ENCODE measurements at places on chromosomes 6 and 20.

DNA sequence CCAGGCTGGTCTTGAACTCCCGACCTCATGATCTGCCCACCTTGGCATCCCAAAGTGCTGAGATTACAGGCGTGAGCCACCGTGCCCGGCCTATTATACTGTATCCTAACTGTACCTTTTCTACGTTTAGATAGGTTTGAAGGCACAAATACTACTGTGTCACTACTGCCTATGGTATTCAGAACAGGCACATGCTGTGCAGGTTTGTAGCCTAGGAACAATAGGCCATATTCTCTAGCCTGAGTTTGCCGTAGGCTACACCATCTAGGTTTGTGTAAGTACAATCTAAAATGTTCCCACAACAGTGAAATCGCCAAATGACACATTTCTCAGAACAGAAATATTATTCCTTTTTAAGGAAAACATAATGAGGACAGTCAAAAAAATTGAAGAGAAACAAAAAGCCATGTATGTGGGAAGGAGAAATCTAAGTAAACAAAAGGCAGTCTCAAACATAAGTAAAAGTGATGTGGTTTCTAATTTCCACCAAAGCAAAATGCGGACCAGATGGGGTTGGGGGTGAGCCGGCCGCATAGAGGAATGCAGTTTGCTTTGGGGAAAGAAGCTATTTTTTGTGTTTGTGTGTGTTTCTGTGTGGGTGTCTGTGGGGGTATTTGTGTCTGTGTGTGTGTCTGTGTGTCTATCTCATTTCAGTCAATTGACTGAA is 192.6 kb upstream of the SALL4 start:
- no peak for DNase-seq

GRCh38 chr20:50138479-50139393 is 14.8 kb downstream of the PEDS1 start:
- DNase-seq, result no peak

GRCh38 chr6:4188801-4189200 is 53.4 kb upstream of the ECI2 start:
- no peak for DNase-seq

DNA sequence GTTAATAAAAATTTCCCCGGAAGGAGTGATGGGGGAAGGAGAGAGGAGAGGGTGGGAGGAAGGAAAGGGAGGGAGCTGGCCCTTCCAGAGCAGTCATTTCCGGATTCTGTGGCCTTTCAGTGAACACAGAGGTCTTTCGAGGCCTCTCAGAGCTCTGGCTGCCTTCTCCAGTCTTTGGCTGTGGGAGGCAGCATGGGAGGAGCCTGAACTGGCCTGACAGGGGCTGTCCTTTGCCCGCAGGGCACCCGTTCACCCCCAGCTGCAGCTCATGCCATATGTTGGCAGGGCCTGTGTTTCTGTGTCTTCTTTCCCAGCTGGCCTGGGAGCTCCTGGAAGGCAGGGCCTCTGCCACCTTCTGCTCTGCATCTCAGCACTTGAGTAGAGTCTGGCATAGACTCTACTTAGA is 95.5 kb downstream of the PPP1R14C start:
- DNase-seq, result no peak

GRCh38 chr6:150079604-150080003 is 10.7 kb upstream of the ULBP3 start:
- no peak for DNase-seq

GRCh38 chr20:38499366-38499765 is 26.7 kb downstream of the RALGAPB start:
- no peak for DNase-seq

DNA sequence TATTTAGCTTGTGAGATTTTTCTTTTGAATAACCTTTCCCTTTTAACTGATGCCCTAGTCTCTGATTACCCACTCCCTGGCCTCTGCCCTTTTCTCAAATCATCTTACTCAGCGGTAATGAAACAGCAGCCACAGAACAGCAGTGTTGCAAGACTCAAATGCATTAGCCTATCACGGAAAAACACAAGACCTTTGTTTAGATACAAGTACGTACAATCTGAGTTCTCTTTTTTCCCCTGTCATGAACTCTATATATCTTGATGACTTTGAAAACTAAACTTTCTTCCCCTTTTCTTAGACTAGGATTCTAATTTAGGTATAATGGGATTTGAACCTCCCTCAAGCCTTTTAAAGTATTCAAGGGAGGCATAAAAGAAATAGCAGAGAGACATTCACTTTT is 1034.9 kb downstream of the EYS start:
- DNase-seq, result no peak

DNA sequence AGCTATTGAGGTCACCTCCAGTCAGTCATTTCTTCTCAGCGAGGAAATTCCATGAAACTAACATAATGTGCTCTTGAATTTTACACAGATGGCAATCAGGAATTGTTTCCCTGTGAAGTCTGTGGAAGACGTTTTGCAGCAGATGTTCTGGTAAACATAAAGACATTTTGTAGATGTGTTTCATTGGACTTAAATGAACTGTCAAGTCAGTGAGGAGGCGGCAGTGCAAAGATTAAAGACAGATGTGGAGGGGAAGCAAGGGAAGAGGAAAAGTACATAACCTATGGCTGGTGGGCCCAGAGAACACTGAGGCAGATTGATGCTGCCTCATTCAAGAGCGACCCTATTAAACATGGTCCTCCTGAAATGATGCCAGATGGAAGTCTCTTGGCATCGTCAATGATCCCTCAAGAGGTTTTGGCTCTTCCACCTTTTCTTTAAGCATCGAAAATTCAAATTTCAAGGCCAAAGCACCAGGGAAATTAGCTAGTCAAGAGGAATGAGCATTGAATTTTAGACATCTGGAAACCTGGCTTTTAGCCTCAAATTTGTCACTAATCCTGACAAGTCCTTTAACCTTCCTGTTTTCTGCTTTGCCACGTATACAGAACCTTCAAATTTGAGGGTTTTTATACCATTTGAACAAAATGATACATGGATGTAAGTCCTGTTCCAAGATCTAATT is 20.1 kb downstream of the ZC2HC1B start:
- DNase-seq, result no peak

GRCh38 chr6:27145731-27146455 is 101.6 kb upstream of the PRSS16 start:
- no peak for DNase-seq

DNA sequence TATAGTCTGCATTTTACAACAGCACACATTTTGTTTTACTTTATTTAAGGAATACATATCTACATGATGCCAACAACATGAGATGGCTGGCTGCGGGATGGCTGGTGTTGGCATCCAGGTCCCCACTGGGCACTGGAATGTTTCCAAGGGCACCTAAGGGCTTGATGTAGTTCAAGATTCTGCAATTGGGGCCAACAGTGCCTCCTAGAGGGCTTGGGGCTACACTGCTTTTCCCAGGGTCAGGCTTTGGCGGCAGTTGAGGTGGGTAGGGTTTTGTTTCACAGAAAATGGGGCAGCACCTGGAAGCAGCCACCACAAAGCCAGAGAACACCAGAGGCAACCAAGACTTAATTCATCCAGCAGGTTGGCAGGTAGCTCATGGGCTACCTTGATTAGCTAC is 202.2 kb upstream of the PRND start:
- no peak for DNase-seq

DNA sequence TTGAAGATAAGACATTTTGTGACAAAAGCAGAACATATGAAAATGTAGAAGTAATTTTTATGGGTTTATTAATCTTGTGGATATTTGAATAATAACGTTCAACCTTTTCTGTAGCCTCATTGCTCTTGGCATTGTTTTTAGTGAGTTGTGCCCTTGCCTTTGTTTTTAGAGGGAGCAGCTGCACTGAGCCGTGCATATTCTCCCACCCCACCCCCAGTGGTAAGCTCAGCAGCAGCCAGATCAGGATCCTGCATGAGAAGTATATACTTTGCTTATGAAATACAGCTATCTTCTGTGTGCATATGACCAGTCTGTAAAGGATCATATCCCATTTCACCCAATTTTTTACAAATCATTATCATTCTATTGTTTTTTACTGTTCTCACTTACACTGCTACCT is 184.2 kb downstream of the COL9A1 start:
- no peak for DNase-seq

- DNase-seq, result no peak
These were observed 8.9 kb downstream of the ATXN1 start for GRCh38 chr6:16752206-16752866.

- DNase-seq, result no peak
These were observed 35.7 kb downstream of the ITPR3 start for GRCh38 chr6:33656844-33657243.

DNA sequence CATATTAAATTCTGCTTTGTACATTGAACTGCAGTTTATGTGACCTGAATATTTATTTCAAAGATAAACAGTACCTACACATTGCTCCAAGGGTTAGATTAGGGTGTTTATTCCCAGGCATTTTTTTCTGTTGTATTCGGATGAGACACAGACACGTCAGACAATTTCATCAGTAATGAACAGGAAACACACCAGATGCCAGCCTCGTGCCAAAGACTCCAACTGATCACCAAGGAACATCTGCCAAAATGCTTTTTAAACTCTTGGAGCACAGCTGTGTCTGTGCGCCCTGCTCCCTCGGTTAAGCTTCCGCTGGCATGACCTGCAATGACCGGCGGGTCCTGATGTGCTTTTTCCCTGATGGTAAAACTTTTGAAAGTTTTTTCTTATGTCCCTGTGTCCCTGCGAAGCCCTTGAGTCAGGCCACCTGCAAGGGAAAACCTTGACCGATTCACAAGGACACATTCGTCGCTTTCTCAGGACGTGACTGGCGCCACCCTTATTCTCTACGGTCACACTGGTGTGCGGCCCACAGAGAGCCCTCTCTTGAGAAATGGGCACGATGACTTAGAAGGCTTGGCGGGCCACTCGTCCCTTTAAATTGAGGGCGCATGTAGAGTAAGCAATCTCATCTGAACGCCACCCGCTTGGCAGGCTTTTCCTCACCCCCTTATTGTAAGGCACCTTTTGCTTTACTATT is 173.9 kb downstream of the QKI start:
- DNase-seq, result no peak

DNA sequence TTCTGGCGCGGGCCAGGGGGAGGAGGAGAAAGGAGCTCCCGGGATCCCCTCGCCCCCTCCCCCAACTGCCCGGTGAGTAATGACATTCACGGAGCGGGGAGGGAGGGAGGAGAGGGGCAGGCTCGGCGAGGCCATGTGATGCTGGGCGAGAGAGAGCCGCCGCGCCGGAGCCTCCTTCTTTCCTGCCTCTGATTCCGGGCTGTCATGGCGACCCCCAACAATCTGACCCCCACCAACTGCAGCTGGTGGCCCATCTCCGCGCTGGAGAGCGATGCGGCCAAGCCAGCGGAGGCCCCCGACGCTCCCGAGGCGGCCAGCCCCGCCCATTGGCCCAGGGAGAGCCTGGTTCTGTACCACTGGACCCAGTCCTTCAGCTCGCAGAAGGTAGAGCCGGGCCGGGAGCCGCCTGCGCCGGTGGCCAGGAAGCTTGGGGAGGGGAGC is at the start of gene GDAP1L1:
TSS of gene GDAP1L1 (plus strand) at position 178 of the 441 bp plus-strand sequence. CDS start at position 205, 27 bp downstream.
- DNase-seq, result no peak

GRCh38 chr6:160300076-160300695 is 41.6 kb upstream of the SLC22A2 start:
- no peak for DNase-seq

DNA sequence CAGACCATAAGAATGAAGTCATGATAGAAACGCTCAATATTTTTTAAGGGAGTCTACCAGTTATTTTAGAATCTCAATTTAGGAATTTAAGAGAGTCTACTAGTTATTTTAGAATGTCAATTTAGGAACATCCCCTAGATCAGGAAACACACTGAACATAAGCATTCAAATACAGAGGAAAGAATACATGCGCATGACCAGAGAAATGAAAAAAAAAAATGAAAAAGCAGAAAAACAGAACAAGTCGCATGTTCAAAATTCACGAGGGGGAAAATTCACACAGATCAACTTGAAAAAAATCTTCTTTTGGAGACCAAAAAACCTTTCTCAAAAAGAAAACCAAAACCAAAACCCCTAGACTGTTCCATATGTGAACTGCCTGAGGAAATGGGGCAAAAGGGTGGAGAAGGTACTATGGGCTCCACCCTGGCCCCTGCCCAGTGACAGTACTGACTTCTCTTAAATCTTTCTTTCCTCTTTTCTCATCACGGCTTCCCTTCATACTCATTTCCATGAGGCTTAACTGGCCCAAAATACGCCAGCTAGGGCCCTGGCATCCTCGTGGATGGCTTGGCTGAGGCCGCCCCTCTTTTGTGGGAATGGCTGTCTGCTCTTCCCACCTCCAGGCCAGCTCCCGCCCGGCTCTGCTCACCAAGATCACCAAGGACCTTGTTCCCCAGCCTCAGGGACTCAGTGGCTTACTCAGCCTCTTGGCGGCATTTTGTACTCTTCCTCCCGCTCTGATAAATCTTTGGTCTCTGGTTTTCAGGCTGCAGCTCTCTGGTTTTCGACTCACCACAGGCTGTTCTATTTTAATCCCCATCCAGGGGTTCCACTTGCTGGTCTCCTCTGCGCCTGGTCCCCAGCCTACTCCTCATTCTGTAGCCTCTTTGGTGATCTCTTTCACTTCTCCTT is 11.2 kb downstream of the ZBTB2 start:
- DNase-seq, result no peak

- no peak for DNase-seq
These were observed 27.5 kb downstream of the BNIP5 start for GRCh38 chr6:36309203-36309602.

DNA sequence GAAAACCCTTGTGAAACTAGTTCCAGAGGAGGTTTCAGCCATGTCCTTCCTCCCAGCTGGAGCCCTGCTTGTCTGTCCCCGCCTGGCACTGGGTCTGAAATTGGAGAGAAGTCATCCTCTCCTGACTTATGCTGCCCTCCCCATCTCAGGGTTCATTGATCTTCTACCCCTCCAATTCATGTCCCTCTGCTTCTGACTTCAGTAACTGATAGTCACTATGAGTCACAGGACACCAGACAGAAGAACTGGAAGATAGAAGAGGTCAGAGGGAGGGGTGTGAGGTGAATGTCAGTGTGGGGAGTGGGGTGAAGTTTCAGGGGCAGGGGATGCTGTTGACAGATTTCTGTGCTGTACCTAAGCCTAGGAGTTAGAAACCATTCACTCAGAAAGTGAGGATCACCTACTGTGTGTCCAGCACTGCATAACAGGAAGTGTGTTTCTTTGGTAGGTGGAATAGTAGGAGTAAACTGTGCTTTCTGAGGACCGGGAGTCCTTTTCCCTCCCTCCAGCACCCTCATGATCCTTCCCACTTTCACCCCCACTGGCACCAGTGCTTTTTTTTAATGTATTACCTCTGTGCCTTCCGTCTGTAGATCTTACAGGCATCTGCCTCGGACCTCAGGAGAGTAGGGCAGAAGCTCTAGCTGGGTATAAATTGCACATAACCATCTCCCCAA is 627 bp upstream of the RPP21 start:
- DNase-seq, result no peak

- DNase-seq, result no peak
These were observed 58.2 kb downstream of the DCBLD1 start for GRCh38 chr6:117540670-117541069.

DNA sequence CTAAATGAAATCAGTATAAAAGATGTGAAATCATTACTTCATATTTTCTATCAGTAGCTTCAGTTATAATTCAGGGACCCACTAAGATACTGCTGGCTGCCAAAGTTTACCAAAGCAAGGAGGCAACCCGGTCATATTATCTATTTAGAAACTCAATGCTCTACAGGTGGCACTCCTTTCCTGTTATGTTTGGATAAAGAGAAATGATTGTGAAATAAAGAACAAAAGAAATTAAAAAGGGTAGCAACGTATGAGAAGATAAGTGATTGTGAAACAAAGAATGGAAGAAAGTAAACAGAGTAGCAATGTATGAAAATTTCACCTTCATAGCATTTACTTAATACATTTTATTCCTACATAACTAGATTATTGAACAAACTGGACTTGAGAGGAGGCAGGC is 45.2 kb downstream of the RSPH3 start:
- no peak for DNase-seq

GRCh38 chr6:40907198-40907701 is 131.8 kb downstream of the UNC5CL start:
- no peak for DNase-seq

Data from omental fat pad (tissue), 4 donors.